Karpas-422 (cell line): ENCODE measurements at places on chromosomes 6 and 20. TPM values are rescaled to one million over a fixed set of nuclear protein-coding genes. Genes with fewer than 3 reads are reported as not detected.
A peak's percentile ranks its signal among the peaks of the same experiment; 100 is the strongest.

DNA sequence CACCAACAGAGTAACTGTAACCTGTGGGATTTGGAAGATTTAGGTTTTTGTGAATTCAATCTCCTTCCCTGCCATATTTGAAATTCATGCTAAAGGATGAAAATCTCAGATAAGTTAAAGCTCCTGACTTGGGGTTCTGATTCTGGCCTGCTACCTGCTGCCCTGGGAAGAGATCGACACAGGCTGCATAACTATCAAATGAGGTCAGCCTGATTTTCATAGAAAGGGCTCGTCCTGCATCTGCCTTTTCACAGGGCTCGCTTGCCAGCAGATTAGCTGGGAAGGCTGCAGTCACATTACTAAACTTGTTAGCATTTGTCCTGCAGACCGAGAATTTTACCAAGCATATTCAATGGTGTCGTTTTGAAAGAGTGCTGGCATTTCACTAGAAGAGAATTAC is 14.6 kb downstream of the GCLC start:
- H3K4me1 ChIP-seq: no peaks in the 10 kb centered on the region
- no peak for DNase-seq
- H3K27ac ChIP-seq: no peak overlapping the region

GRCh38 chr6:162852840-162853577 is 125.2 kb downstream of the PACRG start:
- H3K36me3 ChIP-seq: no peaks in the 10 kb centered on the region
- DNase-seq: no peak
- no peaks in the 10 kb centered on the region for H3K4me1 ChIP-seq
- no peak overlapping the region for H3K27ac ChIP-seq
- H3K27me3 ChIP-seq: no peaks in the 10 kb centered on the region
- H3K4me3 ChIP-seq: no peak overlapping the region

GRCh38 chr20:63831993-63832686 is 1.1 kb upstream of the ZBTB46 start:
- no peaks in the 10 kb centered on the region for H3K36me3 ChIP-seq
- no peak for DNase-seq
- H3K27me3 ChIP-seq: no peaks in the 10 kb centered on the region

- no peak overlapping the region for H3K4me3 ChIP-seq
- H3K36me3 ChIP-seq: no peaks in the 10 kb centered on the region
- no peaks in the 10 kb centered on the region for H3K4me1 ChIP-seq
- H3K27ac ChIP-seq: no peak overlapping the region
- no peak for DNase-seq
Measured at GRCh38 chr6:92715991-92716390, 703.4 kb downstream of the EPHA7 start.

GRCh38 chr6:111653434-111653833 is 47.8 kb upstream of the TRAF3IP2 start:
- no peaks in the 10 kb centered on the region for H3K27me3 ChIP-seq
- peaks cover 25% of the 10 kb centered on the region for H3K4me1 ChIP-seq
- no peak overlapping the region for H3K27ac ChIP-seq
- DNase-seq: no peak
- peaks cover 11% of the 10 kb centered on the region; the same call in 1 of the 2 replicates for H3K36me3 ChIP-seq

DNA sequence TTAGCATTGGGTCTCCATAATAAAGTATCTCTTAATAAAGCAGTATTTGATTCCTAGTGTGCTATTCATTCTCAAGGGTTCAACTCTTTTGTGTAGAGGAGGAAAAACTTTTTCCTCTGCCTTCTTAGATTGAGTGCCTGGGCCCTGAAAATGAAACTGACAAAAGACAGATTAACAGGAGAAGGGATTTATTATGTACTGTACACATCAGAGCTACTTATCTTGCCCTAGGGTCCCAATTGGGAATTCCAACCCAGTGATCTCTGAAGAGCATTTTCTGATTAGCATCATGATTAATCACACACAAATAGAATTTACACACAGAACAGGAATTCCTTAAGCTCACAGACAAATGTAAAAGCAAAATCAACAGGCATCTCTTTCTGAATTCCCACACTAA is 128.9 kb downstream of the CD164 start:
- no peak overlapping the region for H3K4me3 ChIP-seq
- DNase-seq: no peak
- H3K27me3 ChIP-seq: no peaks in the 10 kb centered on the region
- H3K4me1 ChIP-seq: no peaks in the 10 kb centered on the region
- H3K36me3 ChIP-seq: no peaks in the 10 kb centered on the region

- no peaks in the 10 kb centered on the region for H3K4me1 ChIP-seq
- no peak overlapping the region for H3K27ac ChIP-seq
- H3K36me3 ChIP-seq: no peaks in the 10 kb centered on the region
- H3K27me3 ChIP-seq: no peaks in the 10 kb centered on the region
- H3K4me3 ChIP-seq: no peak overlapping the region
- DNase-seq: no peak
Measured at GRCh38 chr6:83309344-83309743, 116.2 kb downstream of the RWDD2A start.

- no peaks in the 10 kb centered on the region for H3K4me1 ChIP-seq
- H3K36me3 ChIP-seq: no peaks in the 10 kb centered on the region
- H3K4me3 ChIP-seq: no peak overlapping the region
- no peak overlapping the region for H3K27ac ChIP-seq
- peak; percentile 92 for DNase-seq
Measured at GRCh38 chr6:3410385-3411360, 46.2 kb downstream of the SLC22A23 start.

DNA sequence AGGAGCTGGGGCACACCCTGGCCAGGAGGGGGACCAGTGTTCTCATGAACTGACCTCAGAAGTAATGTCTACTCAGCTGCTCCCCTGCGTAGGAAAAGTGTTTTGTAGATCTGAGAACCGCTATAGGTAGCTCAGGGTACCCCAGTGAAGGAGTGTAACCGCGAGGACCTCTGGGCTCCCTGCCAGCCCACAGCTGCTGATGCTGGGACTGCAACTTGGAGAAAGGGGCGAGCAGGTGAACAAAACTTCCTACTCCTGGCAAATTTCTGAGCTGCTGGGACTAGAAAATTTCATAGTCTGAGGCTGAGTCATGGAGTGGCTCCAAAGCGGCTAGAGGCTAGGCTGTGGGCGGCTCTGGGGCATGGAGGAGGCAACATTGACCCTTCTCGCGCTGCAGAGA is 51.9 kb downstream of the PYGB start:
- no peaks in the 10 kb centered on the region for H3K27me3 ChIP-seq
- H3K36me3 ChIP-seq: peaks cover 16% of the 10 kb centered on the region; the same call in 1 of the 2 replicates
- H3K4me1 ChIP-seq: peaks cover 32% of the 10 kb centered on the region
- H3K27ac ChIP-seq: no peak overlapping the region; the same call in 1 of the 2 replicates
- no peak overlapping the region for H3K4me3 ChIP-seq

DNA sequence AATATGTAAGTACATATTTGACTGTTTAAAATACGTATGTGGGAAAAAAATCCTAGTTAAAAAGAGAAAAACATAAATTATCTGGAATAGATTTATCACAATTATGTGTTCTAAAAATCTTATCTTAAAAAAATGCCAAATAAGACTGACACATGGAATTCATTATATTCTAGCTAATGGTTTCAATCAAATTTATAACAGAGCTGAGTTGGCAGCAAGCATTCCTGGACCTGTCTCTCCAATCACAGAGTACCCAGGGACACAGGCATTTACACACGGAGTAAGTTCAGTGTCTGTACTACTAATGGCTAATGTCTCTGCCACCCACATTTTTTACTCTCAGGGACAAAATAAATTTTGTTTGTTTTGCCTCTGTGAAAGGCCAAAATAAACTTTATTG is 122.3 kb downstream of the RPS12 start:
- no peak for DNase-seq
- no peak overlapping the region for H3K27ac ChIP-seq
- no peaks in the 10 kb centered on the region for H3K36me3 ChIP-seq
- no peaks in the 10 kb centered on the region for H3K27me3 ChIP-seq
- no peak overlapping the region for H3K4me3 ChIP-seq

GRCh38 chr6:20629509-20629908 is 95.3 kb downstream of the CDKAL1 start:
- no peak overlapping the region for H3K4me3 ChIP-seq
- H3K36me3 ChIP-seq: 0 out of 2 replicates have a peak, but pooled peaks cover 4% of the 10 kb centered on the region
- peaks cover 12% of the 10 kb centered on the region for H3K4me1 ChIP-seq

- H3K27me3 ChIP-seq: no peaks in the 10 kb centered on the region
- H3K4me3 ChIP-seq: peak overlapping the region; percentile 96
- peaks cover 42% of the 10 kb centered on the region for H3K36me3 ChIP-seq
- peaks cover 31% of the 10 kb centered on the region for H3K4me1 ChIP-seq
Measured at GRCh38 chr6:28142446-28142845, 763 bp downstream of the ZKSCAN8 start.

DNA sequence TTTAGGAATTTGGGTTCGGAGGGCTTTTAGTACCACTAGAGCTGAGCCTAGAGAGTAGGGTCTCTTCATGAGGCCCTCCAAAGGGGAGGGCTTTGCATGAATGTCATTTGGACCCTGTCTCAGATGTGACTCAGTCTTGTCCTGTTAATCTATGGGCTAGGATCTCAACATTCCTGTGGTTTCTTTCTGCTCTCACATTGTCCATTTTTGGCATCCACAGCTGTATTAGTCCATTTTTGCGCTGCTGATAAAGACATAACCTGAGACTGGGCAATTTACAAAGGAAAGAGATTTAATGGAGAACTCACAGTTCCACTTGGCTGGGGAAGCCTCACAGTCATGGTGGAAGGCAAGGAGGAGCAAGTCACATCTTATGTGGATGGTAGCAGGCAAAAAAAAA is 61.0 kb downstream of the CRYBG1 start:
- H3K27ac ChIP-seq: no peak overlapping the region
- 0 out of 2 replicates have a peak, but pooled peaks cover 3% of the 10 kb centered on the region for H3K27me3 ChIP-seq
- DNase-seq: no peak
- no peaks in the 10 kb centered on the region for H3K36me3 ChIP-seq
- no peak overlapping the region for H3K4me3 ChIP-seq

GRCh38 chr20:15857173-15857784 is 716.0 kb downstream of the KIF16B start:
- H3K36me3 ChIP-seq: no peaks in the 10 kb centered on the region
- H3K4me3 ChIP-seq: peak overlapping the region; percentile 31
- peak overlapping the region; percentile 93 for H3K27ac ChIP-seq
- DNase-seq: peak; percentile 90
- no peaks in the 10 kb centered on the region for H3K27me3 ChIP-seq

GRCh38 chr6:108862479-108863191 is 14.4 kb downstream of the ARMC2 start:
- H3K27me3 ChIP-seq: no peaks in the 10 kb centered on the region
- no peak overlapping the region for H3K4me3 ChIP-seq
- no peak overlapping the region for H3K27ac ChIP-seq
- peaks cover 4% of the 10 kb centered on the region; the same call in 1 of the 2 replicates for H3K4me1 ChIP-seq

DNA sequence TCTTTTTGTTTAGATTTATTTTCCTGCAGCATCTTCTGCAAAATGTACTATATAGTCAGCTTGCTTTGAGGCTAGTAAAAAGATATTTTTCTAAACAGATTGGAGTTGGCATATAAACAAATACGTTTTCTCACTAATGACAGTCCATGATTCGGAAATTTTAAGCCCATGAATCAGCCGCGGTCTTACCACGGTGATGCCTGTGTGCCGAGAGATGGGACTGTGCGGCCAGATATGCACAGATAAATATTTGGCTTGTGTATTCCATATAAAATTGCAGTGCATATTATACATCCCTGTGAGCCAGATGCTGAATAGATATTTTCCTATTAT is 3.2 kb downstream of the FOXC1 start:
- H3K27ac ChIP-seq: no peak overlapping the region
- H3K4me1 ChIP-seq: no peaks in the 10 kb centered on the region
- H3K27me3 ChIP-seq: no peaks in the 10 kb centered on the region
- no peak overlapping the region for H3K4me3 ChIP-seq
- no peaks in the 10 kb centered on the region for H3K36me3 ChIP-seq
- DNase-seq: no peak

- DNase-seq: peak; percentile 88
- no peaks in the 10 kb centered on the region for H3K27me3 ChIP-seq
- no peaks in the 10 kb centered on the region; the same call in 1 of the 2 replicates for H3K36me3 ChIP-seq
Measured at GRCh38 chr20:62156592-62157386, 13.2 kb downstream of the SS18L1 start.

- H3K27me3 ChIP-seq: no peaks in the 10 kb centered on the region
- no peak for DNase-seq
- no peaks in the 10 kb centered on the region for H3K36me3 ChIP-seq
- no peak overlapping the region for H3K27ac ChIP-seq
- no peaks in the 10 kb centered on the region for H3K4me1 ChIP-seq
- no peak overlapping the region for H3K4me3 ChIP-seq
Measured at GRCh38 chr6:126631363-126631762, 291.4 kb downstream of the CENPW start.

DNA sequence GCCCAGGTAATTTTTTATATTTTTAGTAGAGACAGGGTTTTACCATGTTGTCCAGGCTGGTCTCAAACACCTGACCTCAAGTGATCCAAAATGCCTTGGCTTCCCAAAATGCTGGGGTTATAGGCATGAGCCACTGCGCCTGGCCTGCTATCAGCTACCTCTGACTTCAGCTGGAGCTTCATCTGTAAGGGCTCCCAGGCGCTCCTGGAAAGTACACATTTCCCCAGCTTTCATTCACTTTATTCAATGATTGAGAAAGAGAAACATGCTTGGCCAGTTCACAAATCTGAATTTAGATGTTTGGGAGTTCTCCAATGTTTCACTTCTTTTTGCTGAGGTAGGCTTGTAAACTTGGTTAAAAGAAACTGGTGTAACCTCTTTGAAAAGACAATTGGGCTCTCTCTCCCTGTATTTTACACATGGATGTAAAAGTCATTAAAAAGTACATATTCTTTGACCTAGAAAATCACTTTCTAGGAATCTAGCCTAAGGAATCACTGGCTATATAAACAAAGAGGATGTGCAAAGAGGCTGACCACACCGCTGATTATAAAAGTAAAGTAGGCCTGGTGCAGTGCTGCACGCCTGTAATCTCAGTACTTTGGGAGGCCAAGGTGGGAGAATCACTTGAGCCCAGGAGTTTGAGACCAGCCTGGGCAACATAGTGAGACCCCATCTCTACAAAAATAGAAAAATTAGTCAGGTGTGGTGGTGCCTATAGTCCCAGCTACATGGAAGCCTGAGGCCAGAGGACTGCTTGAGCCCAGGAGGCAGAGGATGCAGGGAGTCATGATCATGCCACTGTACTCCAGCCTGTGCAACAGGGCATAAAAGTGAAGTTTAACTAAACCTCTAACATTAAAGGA is 128.9 kb downstream of the BACH2 start:
- no peaks in the 10 kb centered on the region for H3K4me1 ChIP-seq
- no peaks in the 10 kb centered on the region for H3K27me3 ChIP-seq
- no peaks in the 10 kb centered on the region for H3K36me3 ChIP-seq
- no peak for DNase-seq

GRCh38 chr20:32479697-32480171 is 105.4 kb downstream of the NOL4L start:
- H3K27me3 ChIP-seq: no peaks in the 10 kb centered on the region
- H3K36me3 ChIP-seq: no peaks in the 10 kb centered on the region
- peaks cover 15% of the 10 kb centered on the region for H3K4me1 ChIP-seq
- no peak for DNase-seq
- H3K4me3 ChIP-seq: no peak overlapping the region

The OSBPL2 gene
- total RNA-seq: 19.1 and 22.6 TPM in 2 replicates

The RIPPLY2 gene
- not detected in 2 replicates for total RNA-seq

The BANF2 gene
- total RNA-seq: not detected in 2 replicates

The PNPLA1 gene
- total RNA-seq: not detected in 2 replicates

The CST4 gene
- not detected in 2 replicates for total RNA-seq

The TGM3 gene
- total RNA-seq: not detected in 2 replicates

The HMGCLL1 gene
- total RNA-seq: not detected in 2 replicates

The ERVFRD-1 gene
- total RNA-seq: not detected in 2 replicates

The C6orf163 gene
- 3.1 and 3.8 TPM in 2 replicates for total RNA-seq
